ENCODE measurements at places on chromosomes 13 and 19. TPM values are rescaled to one million over a fixed set of nuclear protein-coding genes. Genes with fewer than 3 reads are reported as not detected.

KATNAL1 gene
- total RNA-seq: 5.5 TPM

CHERP gene
- 11.1 TPM for total RNA-seq

SARS2 gene
- 30.8 TPM for total RNA-seq

TTC9B gene
- not detected for total RNA-seq

RDH8 gene
- not detected for total RNA-seq

TRAPPC6A gene
- total RNA-seq: 10.2 TPM

RPS16 gene
- 2,869 TPM for total RNA-seq
